ENCODE measurements at places on chromosomes 13 and 19. TPM values are rescaled to one million over a fixed set of nuclear protein-coding genes. Genes with fewer than 3 reads are reported as not detected.

- no peaks in the 10 kb centered on the region for H3K36me3 ChIP-seq
- no peaks in the 10 kb centered on the region for H3K4me1 ChIP-seq
- no peak for DNase-seq
- no peak overlapping the region for H3K4me3 ChIP-seq
- H3K27ac ChIP-seq: no peak overlapping the region
Observed at GRCh38 chr19:28358633-28359032, 854.3 kb downstream of the UQCRFS1 start.

- no peak overlapping the region for H3K4me3 ChIP-seq
- H3K4me1 ChIP-seq: no peaks in the 10 kb centered on the region
- no peak overlapping the region for H3K27ac ChIP-seq
- H3K36me3 ChIP-seq: no peaks in the 10 kb centered on the region
- no peak for DNase-seq
Observed at GRCh38 chr13:112245989-112246388, 130.2 kb upstream of the SPACA7 start.

The CYP2F1 gene
- total RNA-seq: not detected

DNA sequence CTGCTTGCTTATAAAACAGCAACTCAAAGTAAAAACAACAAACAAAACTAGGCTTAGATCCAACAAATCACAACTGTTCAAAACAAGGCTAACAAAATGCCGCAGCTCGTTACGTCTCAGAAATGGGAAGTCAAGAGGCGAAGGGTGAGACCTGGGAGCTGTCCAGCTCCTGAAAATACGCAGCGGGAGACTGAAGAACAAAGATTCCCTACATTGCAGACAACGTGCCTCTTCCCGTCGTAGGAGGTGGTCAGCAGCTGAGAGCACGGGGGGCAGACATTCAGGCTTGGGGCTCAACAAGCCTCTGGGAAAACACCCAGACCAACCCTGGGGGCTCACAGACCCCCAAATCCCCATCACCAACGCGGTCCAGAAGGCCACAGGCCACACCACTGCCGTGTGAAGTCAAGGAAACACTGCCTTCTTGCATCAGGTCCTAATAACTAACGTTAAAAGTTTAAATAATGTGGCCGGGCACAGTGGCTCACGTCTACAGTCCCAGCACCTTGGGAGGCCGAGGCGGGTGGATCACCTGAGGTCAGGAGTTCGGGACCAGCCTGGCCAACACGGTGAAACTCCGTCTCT, 13.5 kb downstream of the PLPP2 start:
- no peaks in the 10 kb centered on the region for H3K36me3 ChIP-seq
- H3K27ac ChIP-seq: no peak overlapping the region
- peak; percentile 88 for DNase-seq
- no peaks in the 10 kb centered on the region for H3K4me1 ChIP-seq
- no peaks in the 10 kb centered on the region for H3K27me3 ChIP-seq
- no peak overlapping the region for H3K4me3 ChIP-seq

DNA sequence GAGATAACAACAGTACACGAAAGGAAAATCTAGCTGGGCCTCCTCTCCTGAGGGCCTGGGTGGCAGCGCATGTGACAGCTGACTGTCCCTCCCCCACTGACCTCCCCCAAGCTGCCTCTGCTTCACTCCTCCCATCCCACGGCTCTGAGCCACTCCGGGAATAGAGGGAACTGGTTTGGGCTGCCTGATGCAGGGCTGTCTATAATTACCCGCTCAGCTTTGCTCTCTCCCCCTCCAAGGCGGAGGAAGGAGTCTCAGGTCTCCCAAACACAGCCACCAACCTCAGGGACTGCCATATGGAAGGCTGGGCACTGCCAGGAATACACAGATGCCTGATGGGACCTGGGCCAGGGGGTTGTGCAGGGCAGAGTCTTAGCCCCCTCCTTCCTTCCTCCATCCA, 7.9 kb downstream of the NAPA start:
- no peak overlapping the region for H3K27ac ChIP-seq
- H3K36me3 ChIP-seq: peaks cover 28% of the 10 kb centered on the region
- H3K4me1 ChIP-seq: no peaks in the 10 kb centered on the region
- DNase-seq: no peak
- no peaks in the 10 kb centered on the region for H3K27me3 ChIP-seq

DNA sequence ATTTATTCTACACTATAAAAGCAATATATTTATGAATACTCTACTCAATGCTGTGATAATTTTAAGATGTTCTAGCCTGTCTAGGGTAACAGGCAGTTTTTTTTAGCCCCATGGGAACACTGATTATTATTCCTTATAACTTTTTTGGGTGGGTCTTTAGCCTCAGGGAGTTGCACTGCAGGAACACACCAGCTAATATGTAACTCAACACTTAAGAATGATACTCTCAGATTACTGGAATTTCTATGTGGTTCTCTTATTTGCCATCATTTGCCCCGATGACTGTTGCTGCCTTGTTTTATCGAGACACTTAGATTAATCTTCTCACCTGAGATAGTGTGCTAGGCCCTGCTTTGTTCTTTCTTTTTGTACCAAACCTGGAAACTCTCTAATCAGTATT, 396.9 kb upstream of the SLITRK1 start:
- no peaks in the 10 kb centered on the region for H3K4me1 ChIP-seq
- no peaks in the 10 kb centered on the region for H3K27me3 ChIP-seq
- DNase-seq: no peak

- no peaks in the 10 kb centered on the region for H3K4me1 ChIP-seq
- H3K27me3 ChIP-seq: no peaks in the 10 kb centered on the region
- H3K27ac ChIP-seq: no peak overlapping the region
- H3K4me3 ChIP-seq: no peak overlapping the region
Observed at GRCh38 chr13:41122838-41123237, 9.8 kb downstream of the KBTBD6 start.

DNA sequence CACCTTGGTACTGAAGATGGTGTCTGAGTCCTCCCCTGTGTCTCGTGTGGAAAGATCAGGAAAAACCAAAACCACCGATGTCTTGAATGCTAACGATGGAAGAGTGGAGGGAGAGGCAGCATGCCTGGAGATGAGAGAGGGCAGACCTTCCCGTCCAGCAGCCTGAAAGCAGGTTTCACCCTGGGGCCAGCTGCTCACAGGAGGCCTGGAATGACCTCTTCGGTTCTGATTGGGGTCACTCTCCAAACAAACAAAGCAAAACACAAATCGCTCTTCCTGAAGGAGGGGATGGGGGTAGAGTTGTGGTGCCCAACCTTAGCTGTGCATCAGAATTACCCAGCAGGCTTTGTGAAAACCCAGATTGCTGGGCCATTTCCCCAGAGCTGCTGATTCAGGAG, 142.3 kb upstream of the SOX1 start:
- DNase-seq: no peak
- H3K4me3 ChIP-seq: no peak overlapping the region
- H3K27me3 ChIP-seq: no peaks in the 10 kb centered on the region
- no peak overlapping the region for H3K27ac ChIP-seq
- no peaks in the 10 kb centered on the region for H3K36me3 ChIP-seq

- no peak overlapping the region for H3K27ac ChIP-seq
- no peaks in the 10 kb centered on the region for H3K27me3 ChIP-seq
- no peaks in the 10 kb centered on the region for H3K4me1 ChIP-seq
- H3K4me3 ChIP-seq: peak overlapping the region; percentile 73
- peak; percentile 90 for DNase-seq
Observed at GRCh38 chr19:5826531-5827341, 12.8 kb downstream of the FUT6 start.

DNA sequence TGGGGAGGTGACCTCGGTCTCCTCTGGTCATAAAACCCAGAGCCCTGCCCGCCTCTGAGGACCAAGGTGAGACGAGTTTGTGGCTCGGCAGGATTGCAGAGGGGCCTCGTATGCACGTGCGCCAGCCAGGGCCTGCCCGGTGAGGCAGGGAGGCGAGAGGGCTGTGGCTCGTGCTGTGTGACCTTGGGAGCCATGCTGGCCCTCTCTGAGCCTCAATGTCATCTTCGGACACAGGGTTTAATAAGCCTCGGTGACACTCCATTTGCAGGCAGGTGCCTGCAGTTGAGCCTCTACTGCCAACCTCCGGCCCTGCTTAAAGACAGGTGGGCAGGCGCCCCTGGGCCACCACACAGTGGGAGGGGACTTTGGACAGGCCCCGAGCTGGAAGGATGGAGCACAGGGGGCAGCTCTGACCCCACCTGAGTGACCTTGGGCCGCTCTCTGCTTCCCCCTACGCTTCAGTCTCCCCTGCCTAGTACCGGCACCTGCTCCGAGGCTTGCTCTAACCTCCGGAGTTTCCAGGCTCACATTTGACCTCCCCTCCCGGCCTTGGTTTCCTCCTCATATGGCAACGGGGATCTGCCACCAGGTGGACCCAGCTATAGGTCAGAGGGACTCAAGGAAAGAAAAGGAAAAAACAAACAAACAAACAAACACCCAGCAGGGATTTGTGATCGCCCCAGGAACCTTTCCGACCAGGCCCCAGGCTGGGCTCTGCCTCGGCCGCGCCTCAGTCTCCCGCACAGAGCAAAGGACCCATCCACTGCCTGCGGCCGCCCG, 3.1 kb downstream of the ZBTB7A start:
- H3K27ac ChIP-seq: no peak overlapping the region
- H3K36me3 ChIP-seq: peaks cover 10% of the 10 kb centered on the region

GRCh38 chr13:106918557-106918860, 350.6 kb upstream of the ARGLU1 start:
- H3K4me3 ChIP-seq: peak overlapping the region; percentile 76
- no peak for DNase-seq
- H3K27me3 ChIP-seq: peaks cover 19% of the 10 kb centered on the region
- H3K27ac ChIP-seq: peak overlapping the region; percentile 98

The EXOC3L2 gene
- not detected for total RNA-seq

DNA sequence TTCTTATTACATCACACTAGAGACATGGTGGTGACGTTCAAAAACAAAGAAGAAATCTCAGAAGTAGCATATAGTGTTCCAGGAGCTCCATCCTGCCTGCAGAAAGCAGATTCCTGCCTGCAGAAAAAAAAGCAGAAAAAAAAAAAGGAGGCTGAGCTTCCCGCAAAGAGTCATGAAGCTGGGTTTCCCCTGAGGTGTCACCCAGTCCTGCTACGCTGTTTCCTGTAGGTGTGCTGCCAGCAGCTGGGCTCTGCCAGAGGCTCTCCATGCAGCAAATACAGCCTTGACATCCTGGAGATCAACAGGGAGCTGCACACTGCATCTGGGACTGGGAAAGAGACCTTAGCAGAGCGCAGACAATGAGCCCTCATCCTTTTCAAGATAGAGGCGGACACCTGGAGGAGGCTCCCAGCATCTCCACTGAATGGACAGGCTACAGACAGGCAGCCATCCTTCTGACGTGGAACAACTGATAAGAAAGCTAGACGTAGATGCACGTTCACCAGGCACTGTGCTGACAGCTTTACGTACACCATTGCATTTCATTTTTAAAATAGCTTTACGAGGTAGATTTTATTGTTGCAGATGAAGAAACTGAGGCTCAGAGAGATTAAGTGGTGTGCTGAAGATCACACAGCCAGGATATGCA, 350.9 kb downstream of the FOXO1 start:
- H3K27me3 ChIP-seq: no peaks in the 10 kb centered on the region
- no peak for DNase-seq
- no peaks in the 10 kb centered on the region for H3K36me3 ChIP-seq

Data from endodermal cell (in vitro differentiated cells).